ENCODE measurements at places on chromosomes 7 and 10.

DNA sequence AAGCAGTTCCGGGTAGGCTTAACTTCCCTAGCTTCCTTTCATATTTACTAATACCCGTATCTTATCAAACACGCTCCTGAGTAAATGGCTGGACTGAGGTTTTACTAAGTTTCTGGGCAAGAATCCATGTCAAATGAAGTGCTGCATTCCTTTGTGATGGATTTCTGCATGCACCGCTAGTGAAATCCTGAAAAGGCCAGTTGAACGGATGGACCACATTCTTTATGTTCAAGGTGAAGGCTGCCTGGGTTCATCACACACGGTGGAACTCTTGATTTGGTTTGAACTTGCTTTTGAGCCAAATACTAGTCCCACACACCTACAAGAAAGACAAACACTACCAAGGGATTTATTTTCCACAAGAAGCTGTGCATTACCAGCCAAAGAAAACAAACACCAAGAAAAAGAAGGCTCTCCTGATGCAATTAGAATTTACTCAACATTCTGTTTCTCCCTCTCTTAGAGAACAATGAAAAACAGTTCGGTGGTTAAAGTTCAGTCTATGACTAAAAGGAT lies 255.0 kb upstream of the SEMA3C start:
- DNase-seq = no peak

DNA sequence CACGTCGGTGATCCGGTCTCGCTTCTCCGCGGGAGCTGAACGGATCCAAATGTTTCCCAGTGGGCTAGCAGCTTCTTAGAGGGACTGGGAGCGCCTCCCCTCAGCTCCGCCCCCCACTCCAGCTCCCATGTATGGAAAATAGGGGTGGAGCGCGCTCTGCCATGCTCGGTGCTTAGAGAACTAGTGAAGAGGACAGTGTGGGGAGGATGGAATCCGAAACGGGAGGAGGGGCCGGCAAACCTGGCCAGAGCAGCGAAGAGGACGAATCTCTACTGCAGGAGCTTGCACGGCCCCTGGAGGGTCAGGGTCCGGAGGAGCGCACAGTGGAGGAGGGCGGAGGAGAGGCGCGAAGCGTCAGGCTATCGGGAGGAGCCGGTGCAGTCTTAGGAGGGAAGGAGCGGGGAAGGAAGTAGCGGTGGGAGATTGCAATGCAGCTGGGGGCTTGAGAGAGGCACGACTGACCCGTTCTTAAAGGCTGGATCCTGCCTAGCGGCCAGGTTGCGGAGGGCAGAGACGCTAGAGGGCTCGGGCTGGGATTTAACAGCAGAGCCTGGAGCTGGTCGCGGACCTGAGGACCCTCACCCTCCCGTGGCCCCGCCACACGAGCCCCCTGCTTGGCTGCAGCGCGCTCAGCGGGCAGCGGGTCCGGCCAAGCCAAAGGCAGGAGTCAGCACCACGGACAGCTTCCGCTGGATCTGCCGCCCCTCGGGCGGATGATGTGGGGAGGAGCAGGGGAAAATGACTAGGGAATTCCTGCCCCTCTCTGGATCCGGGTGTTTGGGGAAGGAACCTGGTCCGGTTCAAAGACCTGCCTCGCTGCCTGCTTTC lies at the start of gene PRLHR:
Gene PRLHR, minus strand, starts transcription at position 51 of the 828 bp plus-strand sequence. CDS start 404 bp downstream, outside the sequence.
- no peak for DNase-seq

GRCh38 chr10:72126184-72126871 lies 38.0 kb upstream of the SPOCK2 start:
- DNase-seq = no peak

- DNase-seq = no peak
These were observed 218.1 kb downstream of the WDR11 start for GRCh38 chr10:121069061-121069850.

GRCh38 chr7:151135525-151135845 lies 32.0 kb downstream of the GBX1 start:
- DNase-seq = no peak

- no peak for DNase-seq
These were observed 27.3 kb downstream of the DENND11 start for GRCh38 chr7:141674702-141675101.

- no peak for DNase-seq
These were observed 146.2 kb downstream of the AHR start for GRCh38 chr7:17444673-17445072.

DNA sequence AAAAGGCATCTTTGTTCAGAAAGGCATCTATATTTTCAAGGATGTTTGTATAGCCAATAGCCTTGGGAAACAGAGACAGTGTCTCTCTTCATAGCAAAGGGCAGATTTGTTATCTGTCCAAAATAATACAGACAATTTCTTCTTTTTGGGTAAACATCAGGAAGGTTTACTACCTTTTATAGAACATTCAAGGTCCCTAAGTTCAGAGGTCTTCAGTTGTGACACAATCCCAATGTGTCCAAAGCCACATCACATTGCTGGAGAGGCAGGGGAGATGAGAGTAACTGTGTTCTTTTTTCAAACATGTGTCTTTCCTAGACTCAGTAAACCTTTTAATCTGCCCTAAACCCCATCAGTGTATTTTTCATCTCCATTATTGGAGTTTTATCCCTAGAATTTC lies 33.6 kb upstream of the FAM13C start:
- no peak for DNase-seq

DNA sequence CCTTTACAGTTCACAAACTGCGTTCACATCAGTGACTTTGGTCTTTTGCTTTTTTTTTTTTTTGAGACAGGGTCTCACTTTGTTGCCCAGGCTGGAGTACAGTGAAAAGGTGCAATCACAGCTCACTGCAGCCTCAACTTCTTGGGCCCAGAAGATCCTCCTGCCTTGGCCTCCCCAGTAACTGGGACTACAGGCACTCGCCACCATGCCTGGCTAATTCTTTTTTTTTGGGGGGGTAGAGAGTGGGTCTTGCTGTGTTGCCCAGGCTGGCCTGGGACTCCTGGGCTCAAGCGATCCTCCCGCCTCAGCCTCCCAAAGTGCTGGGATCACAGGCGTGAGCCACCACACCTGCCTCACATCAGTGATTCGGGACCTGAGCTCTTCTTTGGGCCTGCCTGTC lies 35.7 kb upstream of the UNCX start:
- DNase-seq = no peak

DNA sequence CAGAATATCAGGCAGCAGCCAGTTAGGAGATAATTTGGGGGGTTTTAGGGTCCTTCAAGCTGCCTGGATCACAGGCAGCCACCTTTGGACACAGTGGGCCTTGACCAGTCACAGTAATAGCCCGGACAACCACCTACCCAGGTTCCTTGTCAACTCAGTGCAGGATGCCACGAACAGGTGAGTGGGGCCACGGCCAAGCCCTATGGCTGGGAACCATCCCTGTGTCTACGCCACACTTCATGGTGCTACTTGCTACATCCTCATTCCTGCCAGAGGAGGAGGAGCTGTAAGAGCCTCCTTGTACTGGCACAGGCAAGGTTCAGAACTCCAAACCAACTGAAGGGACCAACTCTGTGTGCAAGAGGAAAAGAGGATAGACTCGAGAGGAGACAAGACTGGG lies 19.9 kb downstream of the ITPRIP start:
- no peak for DNase-seq

DNA sequence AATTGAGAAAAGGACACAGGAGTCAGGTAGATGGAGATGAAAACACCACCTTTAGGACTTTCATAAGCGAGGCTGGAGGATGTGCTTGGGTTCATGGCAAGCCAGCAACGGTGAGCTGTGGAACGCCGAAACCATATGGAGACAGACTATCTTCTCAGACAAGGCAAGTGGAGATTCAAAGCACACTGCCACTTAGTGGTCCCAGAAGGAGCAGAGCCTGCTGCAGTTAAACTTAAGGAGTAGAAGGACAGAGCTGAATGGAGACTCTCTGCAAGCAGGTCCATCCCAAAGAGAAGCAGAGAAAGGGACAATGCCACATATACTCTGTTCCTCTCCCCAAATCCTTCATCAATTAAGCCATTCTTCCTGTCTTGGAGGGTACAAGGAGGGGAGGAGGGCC lies 236.3 kb upstream of the HABP2 start:
- no peak for DNase-seq

DNA sequence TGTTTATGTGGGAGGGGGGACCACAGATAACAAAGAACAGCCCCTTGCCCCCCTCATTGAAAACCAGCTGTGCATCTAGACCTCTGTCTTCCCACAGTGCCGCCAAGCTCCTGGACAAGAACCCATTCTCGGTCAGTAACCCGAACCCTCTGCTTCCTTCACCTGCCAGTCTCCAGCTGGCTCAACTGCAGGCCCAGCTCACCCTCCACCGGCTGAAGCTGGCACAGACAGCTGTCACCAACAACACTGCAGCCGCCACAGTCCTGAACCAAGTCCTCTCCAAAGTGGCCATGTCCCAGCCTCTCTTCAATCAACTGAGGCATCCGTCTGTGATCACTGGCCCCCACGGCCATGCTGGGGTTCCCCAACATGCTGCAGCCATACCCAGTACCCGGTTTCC lies 91.0 kb upstream of the PDCD4 start:
- DNase-seq = no peak

DNA sequence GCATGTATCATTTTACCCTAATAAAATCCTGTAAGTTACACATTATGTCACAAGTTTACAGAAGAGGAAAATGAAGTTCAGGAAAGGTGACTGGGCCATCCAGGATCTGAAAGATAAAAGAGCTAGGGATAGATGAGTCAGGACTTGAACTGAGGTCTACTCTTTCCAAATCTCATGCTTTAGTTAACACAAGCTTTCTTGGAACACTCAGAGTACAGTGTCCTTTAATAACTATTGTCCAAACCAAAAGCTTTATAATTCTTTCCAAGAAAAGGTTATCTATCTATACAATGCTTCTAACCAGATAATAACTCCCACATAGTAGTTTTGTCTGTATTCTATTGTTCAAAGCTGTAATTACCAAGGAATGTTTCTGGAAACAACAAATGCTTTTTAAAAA lies 164.6 kb downstream of the LRRN3 start:
- no peak for DNase-seq

- no peak for DNase-seq
These were observed 106.4 kb upstream of the ARMC3 start for GRCh38 chr10:22821501-22821900.

- DNase-seq = no peak
These were observed 140.9 kb downstream of the LHFPL3 start for GRCh38 chr7:104469166-104469820.

- no peak for DNase-seq
These were observed 97.4 kb upstream of the PIK3CG start for GRCh38 chr7:106767498-106768323.

- DNase-seq = no peak
These were observed 12.6 kb upstream of the PRDX3 start for GRCh38 chr10:119190954-119191785.

DNA sequence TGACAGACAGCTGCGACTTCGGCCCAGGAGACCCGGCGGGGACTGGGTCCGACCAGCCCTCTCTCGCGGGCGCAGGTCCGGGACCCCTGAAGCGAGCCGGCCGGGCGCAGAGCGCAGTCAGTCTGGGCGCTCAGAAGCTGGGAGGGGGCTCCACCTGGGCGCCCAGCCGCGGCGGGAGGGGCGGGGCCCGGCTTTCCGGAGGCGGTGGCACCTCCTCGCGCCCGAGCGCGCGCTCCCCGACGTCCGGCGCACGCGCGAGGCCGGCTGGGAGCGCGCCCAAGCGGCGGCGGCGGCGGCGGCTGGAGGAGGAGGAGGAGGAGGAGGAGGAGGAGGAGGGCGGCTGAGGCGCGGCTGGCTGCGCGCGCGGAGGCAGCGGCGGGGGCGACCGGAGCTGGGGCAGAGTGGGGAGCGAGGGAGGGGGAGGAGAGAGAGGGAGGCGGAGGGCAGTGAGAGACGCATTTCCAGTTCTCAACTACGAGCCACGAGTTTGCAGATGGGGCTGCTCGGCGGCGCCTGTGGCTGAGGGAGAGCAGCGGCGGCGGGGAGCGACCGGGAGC lies at the start of gene PALS2:
Gene PALS2, plus strand, starts transcription at position 456 of the 557 bp plus-strand sequence. CDS start 50,216 bp downstream, outside the sequence.
- peak; percentile 60 for DNase-seq

GRCh38 chr7:87091487-87092066 lies 32.1 kb upstream of the ELAPOR2 start:
- DNase-seq = no peak

DNA sequence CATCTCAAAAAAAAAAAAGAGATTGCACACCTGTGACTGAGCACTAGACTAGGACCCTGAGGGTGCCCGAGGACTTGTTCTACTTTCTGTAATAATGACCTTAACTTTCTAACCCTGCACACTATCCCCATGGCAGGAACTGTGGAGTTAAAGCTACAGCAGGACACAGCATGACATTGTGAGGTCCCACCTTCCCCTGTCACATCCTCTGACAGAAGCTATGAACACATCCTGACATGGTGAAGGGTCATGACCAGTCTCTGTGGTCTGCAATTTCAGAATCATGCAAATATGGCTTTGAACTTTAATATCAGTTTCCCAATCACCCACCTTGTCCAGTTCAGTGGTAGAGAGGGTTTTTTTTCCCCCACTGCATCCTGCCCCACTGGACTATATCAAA lies 18.5 kb upstream of the SAR1A start:
- no peak for DNase-seq

GRCh38 chr10:57880446-57881227 lies 387.1 kb downstream of the IPMK start:
- no peak for DNase-seq

- no peak for DNase-seq
These were observed 547.8 kb upstream of the STEAP1 start for GRCh38 chr7:89606511-89606910.

GRCh38 chr7:135251496-135252391 lies 18.1 kb downstream of the STRA8 start:
- DNase-seq = no peak

DNA sequence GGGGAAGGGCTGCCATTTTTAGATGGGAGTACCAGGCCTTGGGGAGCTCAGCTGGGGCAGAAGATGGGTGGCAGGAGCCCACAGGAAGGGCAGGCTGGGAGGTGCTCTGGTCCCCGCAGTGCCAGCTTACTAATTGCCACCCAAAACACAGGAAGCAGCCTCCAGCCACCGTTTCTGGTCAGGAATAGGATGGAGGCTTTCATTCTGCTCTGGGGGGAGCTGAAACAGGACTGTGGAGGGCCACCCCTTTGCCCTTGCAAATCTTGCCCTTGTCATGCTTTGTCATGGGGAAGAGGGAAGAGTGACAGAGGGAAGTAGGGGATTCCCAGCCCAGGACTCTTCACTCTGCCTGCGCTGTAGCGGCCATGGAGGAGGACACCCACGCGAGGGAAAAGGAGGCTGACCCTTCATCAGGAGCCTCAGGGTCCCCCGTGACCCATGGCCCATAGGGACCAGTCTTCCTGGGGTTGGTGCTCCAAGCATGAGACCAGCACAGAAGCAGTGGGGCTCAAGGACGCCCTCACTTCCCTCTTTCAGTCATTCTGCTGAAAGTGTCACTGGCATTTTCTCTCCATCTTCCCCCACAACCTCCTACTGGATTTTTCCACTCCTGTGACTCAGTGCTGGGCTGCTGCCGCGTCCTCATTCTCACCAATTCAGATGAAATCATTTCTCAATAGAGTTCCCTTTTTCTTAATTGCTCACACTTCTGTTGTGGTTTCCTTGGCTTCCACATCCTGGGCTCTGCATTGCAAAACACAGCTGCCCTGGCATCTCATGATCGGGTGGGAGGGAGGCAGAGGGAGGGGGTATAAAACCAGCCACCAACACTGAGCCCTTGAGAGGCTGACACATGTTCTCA lies 61.9 kb downstream of the MKI67 start:
- peak; percentile 59 for DNase-seq

Measured in stimulated activated CD8-positive, alpha-beta memory T cell treated with anti-CD3 and anti-CD28 coated beads, Interleukin-7, amount 100 ng/mL, for 48 hours (primary cell).